Activated CD4-positive, alpha-beta T cell treated with anti-CD3 and anti-CD28 coated beads for 24 hours (primary cell): ENCODE measurements at places on chromosomes 2 and 18.

- no peak for DNase-seq
Measured at GRCh38 chr18:40874233-40874632, 1080.8 kb upstream of the PIK3C3 start.

- DNase-seq, result no peak
Measured at GRCh38 chr2:191328150-191328809, 83.1 kb downstream of the MYO1B start.

- DNase-seq, result no peak
Measured at GRCh38 chr2:66516499-66516898, 81.6 kb downstream of the MEIS1 start.

DNA sequence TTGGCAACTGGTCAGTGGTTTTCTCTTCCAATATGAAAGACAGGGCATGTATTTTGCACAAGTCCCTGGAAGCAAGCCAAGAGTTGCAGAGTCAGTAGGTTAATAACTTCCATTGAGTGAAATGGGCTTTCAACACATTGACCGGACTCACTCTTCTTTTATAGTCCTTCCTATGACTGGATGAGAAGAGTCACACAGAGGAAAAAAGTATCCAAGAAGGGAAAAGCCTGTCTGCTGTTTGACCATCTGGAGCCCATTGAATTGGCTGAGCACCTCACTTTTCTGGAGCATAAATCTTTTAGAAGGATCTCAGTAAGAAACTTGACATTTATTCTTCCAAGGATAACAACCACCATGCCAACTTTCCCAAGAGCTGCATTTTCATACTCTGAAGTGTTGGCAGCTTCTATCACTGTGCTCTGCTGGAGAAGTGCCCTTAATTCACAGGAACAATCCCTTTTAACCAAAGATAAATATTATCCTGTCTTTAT lies 45.4 kb downstream of the RASGRP3 start:
- DNase-seq, result no peak

- DNase-seq, result no peak
Measured at GRCh38 chr18:5582076-5582475, 38.3 kb upstream of the EPB41L3 start.

- DNase-seq, result no peak
Measured at GRCh38 chr18:9831036-9831722, 54.6 kb upstream of the TXNDC2 start.

DNA sequence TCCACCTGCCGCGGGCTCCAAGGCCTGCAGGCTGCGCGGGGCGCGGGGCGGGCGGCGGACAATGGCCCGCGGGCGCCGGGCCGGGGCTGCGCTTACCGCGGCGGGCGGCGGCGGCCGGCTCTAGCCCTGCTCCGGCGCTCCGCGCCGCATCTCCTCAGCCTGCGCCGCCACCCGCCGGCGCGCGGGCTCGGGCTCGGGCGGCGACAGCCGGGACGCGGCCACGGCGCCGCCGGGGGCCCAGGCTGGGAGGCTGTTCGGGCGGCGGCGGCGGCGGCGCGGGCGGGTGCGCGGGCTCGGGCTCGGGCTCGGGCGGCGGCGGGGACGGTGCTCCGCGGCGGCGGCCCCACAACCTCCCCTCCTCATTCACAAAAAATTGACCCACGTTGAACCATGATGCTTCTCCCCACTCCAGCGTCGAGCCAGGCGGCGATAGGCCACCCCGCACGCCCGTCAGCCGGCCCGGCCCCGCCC lies at the start of gene HDAC4:
TSS of gene HDAC4 (minus strand) at position 425 of the 471 bp plus-strand sequence. CDS start 48,321 bp downstream, outside the sequence.
- no peak for DNase-seq

GRCh38 chr2:218089259-218089658 lies 20.2 kb downstream of the RUFY4 start:
- no peak for DNase-seq

DNA sequence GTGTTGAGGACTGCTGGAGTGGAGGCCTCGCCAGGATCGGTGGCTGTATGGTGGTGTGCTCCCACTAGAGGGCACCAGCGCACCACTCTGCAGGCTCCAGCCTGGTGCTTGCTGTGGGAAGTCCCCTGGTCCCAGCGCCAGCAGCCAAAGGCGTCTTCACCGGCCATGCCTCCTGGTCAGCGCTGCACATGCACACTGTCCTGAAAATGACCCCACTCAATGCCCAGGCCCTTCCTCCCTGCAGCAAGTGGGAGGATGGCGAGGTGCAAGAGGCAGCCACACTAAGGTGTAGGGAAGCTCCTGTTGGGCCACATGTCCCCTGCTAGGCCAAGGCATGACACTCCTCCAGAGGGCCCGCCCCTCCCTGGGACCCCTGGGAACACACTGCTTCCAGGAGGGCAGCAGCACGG lies 136.5 kb downstream of the CTIF start:
- DNase-seq, result peak; percentile 78

DNA sequence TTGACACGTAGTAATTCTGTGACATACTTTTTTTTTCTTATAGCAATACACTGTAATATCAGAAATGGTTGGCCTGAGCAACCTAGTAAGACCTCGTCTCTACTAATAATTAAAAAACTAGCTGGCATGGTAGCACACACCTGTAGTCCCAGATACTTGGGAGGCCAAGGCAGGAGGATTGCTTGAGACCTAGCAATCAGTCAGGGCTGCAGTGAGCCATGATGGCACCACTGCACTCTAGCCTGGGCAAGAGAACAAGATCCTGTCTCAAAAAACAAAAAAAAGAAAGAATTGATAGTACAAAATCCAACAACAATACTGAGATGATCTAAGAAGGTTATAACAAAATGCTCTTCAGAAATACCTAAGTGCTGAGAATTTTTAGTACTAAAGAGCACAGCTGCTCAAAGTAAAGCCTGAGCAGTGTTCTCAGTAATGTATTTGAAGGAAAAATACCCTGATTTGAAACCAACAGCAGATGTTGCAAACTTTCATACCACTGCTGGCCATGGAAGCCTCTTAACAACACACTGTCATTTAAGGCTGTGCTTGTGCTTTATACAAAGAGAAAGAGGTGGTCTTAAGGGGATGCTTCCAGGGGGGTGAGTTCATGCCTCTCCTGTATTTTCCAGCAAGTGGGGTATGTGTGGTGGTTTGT lies 132.6 kb upstream of the CDCA7 start:
- no peak for DNase-seq
